Activated T-helper 17 cell treated with anti-CD3 and anti-CD28 coated beads, Interleukin-2, amount 50 U/mL, for 72 hours (primary cell): ENCODE measurements at places on chromosomes 11 and 22. TPM values are rescaled to one million over a fixed set of nuclear protein-coding genes. Genes with fewer than 3 reads are reported as not detected.

Gene AGBL2
- total RNA-seq, result 8.6 TPM

Gene ROBO3
- total RNA-seq, result 8.1 TPM

Gene TRPC6
- not detected for total RNA-seq

Gene SLC22A6
- total RNA-seq, result not detected

- ATAC-seq, result peak; percentile 88
Measured at GRCh38 chr11:77072851-77073327, 6.1 kb downstream of the CAPN5 start.

DNA sequence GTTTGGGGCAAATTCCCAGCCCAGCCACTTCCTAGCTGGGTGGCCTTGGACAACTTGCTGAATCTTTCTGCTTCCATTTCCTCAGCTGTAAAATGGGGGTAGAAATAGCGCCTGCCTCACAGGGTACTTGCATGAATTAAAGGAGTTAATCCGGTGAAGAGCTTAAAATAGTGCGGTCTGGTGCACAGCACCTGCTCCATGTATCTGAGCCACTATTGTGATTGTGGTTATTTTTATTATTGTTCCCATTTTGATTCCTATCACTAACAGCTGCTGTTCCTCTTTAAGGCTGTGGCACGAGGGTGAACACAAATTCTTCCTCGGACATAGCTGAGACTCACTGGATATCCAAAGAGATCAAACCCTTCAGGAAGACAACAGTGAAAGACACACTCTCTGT lies 46.9 kb upstream of the TP53I11 start:
- ATAC-seq, result no peak
